ENCODE measurements at places on chromosomes 2 and 18. TPM values are rescaled to one million over a fixed set of nuclear protein-coding genes. Genes with fewer than 3 reads are reported as not detected.

DNA sequence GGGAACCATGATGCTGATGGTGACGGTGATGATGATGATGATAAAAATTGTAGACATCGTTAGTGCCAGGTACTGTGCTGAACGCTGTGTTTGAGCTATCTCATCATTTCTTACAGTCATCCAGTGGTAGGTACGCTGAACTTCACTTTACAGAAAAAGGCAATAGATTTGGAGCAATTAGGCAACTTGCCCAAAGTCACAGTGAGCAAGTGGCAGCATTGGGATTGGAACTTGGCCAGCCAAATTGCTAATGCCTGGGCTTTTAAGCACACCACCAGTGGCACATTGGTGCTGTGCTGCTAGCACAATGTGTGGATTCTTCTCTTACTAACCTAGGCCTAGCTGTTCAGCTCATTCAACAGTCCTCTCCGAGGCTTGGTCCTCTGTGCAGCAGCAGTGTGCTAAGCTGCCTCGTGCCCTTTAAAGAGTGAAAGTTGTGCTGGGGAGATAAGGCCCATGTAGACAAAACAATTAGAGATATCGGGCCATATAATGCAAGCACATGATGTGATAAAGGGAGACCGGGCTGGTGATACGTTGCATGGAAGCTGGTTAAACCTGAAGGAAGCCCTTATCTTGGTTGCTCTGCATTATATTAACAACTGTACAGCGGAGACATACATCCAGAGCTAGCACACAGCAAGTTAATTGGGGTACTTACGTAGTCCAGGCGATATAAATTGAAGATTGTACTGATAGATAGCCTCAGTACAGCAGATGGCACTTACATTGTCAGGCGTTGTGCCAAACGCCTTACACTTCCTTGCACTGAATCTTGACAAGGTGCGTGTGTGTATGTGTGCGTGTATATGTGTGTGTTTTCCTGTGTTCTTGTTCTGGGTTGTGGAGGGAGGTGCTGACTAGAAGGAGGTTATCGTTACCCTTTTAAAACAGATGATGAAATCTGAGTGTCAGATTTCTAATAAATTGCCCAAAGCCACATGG lies 28.4 kb downstream of the HK2 start:
- H3K4me3 ChIP-seq, result no peak overlapping the region
- H3K27ac ChIP-seq, result no peak overlapping the region
- no peaks in the 10 kb centered on the region for H3K27me3 ChIP-seq
- H3K4me1 ChIP-seq, result peaks cover 15% of the 10 kb centered on the region

DNA sequence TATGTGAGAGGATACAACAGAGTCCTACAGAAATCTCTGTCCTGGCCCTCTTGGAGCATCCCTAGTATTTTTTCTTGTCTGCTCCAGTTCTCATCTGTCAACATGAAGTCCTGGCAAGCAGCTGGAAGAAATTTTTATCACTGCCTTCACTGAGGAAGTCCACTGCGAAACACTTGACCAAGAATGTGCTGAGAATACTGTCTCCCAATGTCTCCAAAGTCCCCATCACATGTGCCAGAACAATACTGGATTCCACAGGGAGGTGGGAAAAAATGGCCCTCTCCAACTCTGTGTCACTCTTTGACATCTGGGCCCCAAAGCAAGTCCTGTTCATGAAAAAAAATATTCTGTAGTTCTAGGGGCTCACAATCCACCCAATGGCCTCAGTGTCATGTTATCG lies 32.8 kb upstream of the PGAP1 start:
- H3K27me3 ChIP-seq, result no peaks in the 10 kb centered on the region
- DNase-seq, result no peak
- H3K36me3 ChIP-seq, result no peaks in the 10 kb centered on the region
- no peak overlapping the region for H3K27ac ChIP-seq
- no peak overlapping the region for H3K4me3 ChIP-seq

DNA sequence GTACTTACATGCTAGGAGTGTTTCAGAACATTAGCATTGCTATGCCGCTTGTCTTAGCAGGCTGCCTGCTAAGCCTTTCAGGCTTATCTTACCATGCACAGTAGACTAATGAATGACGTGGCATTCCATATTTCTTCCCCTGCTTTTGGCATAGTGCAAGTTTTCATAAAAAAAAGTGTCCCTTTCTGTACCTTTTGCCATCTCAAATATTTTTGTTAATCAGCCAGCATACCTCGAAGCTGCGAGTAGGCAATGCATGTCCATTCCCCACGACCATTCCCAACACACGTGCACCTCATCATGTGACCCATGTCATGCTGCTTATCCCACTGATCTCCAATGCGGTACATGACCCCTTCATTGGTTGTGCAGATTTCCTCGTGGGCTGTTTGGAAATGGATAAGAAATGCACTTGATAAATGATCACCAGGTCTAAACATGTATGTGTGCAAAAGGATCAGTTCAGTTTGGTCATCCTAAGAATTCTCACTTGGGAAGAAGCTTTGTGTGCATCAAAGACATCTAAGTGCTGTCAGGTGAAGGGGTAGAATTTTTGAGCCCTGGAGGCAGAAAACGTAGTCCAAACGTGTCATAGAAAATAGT lies 13.9 kb downstream of the FN1 start:
- peaks cover 90% of the 10 kb centered on the region for H3K36me3 ChIP-seq
- H3K27ac ChIP-seq, result peak overlapping the region; percentile 68
- peak overlapping the region; percentile 51 for H3K4me3 ChIP-seq
- H3K4me1 ChIP-seq, result peaks cover 62% of the 10 kb centered on the region
- H3K27me3 ChIP-seq, result no peaks in the 10 kb centered on the region

DNA sequence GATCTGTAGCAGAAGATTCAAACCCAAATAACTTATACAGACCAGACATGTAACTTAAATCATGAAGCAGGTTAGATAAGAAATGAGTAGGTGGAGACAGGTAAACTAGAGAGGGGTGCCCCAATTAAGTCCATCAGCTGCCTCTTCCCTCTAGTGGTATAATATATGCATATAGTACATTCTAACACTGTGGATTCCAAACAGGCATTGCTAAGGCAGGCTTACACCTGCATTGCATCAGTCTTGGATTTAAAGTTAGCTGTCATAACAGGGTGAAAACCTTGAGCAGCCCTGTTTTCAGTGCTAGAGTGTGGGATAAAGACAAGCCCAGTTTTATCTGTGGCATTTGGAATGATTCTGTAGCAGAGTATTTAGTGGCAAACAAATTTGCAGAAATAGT lies 63.4 kb downstream of the NYAP2 start:
- H3K4me1 ChIP-seq, result no peaks in the 10 kb centered on the region
- no peaks in the 10 kb centered on the region for H3K36me3 ChIP-seq
- H3K4me3 ChIP-seq, result no peak overlapping the region
- DNase-seq, result no peak

DNA sequence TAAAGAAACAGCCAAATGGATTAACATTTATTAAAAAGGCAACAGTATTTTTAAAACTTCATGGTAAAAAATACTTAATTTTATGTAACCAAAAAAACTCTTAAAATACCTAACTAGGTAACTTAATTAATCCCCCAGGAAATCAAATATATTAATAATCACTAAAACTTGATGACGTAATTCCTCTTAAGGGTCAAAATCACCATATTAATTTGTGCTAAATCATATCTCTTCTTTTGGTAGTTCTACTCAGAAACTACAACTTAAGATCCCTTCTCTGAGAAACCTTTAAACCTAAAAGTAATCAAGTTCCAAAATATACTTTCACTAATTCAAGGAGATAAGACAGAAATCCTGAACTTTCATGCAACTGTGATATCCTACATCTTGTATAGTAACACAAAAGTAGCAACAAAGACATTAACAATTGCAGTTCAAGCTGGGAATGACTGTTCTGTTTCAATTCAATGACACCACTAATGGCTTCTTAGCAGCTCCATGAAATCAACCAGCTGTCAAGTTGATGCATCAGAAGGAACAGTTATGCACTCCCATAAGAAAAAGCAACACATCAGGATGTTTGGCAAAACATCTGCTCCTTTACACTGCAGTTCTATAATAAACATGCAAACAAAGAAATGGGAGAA lies 4.0 kb downstream of the BAZ2B start:
- no peaks in the 10 kb centered on the region for H3K27me3 ChIP-seq
- no peaks in the 10 kb centered on the region for H3K36me3 ChIP-seq
- peaks cover 29% of the 10 kb centered on the region for H3K4me1 ChIP-seq

DNA sequence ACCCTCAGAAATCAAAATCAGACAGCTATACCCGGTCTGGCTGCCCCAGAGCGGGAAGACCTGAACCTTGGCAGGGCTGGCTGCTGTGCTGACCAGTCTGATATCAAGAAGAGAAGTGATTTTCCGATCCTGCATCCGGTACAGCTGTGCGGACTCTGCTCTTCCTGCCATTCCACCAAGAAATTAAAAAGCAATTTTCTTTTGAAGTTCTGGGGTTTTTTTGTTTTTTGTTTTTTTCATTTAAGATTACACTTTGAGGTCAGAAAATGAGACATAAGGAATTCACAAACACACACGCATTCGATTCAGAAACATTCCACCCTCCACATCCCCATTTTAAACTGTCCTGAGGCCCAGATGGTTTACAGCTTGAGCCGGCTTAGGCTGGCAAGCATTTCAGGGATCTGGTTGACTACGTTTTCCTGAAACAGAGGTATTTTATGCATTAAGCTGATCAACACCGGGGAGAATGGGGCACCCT lies 156.5 kb downstream of the COL6A3 start:
- DNase-seq, result peak; percentile 43
- H3K27me3 ChIP-seq, result no peaks in the 10 kb centered on the region
- H3K4me3 ChIP-seq, result no peak overlapping the region
- no peaks in the 10 kb centered on the region for H3K36me3 ChIP-seq

DNA sequence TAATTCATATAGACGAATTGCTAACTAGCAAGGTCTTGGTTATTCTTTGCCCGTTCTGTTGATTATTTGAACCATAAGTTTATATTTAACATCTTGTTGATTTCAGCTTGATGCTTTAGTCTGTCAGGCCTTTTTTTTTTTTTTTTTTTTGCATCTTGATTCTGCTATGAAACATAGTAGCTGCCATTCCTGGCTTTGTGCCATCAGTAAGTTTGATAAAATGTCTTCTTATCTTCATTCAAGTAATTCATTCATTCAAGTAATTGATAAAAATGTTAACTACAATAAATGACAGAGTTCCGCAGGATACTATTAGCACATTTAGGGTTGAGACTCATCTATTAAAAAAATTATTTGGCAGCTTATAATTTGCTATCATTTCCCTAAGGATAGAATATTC lies 134.7 kb downstream of the LYPD6B start:
- H3K4me3 ChIP-seq, result no peak overlapping the region
- no peak overlapping the region for H3K27ac ChIP-seq
- H3K27me3 ChIP-seq, result no peaks in the 10 kb centered on the region
- H3K36me3 ChIP-seq, result no peaks in the 10 kb centered on the region
- no peak for DNase-seq
- H3K4me1 ChIP-seq, result no peaks in the 10 kb centered on the region

- H3K4me3 ChIP-seq, result no peak overlapping the region
- peaks cover 25% of the 10 kb centered on the region for H3K4me1 ChIP-seq
- no peaks in the 10 kb centered on the region for H3K36me3 ChIP-seq
- H3K27me3 ChIP-seq, result no peaks in the 10 kb centered on the region
- H3K27ac ChIP-seq, result no peak overlapping the region
Observed at GRCh38 chr18:67217551-67218166, 298.9 kb downstream of the DSEL start.

DNA sequence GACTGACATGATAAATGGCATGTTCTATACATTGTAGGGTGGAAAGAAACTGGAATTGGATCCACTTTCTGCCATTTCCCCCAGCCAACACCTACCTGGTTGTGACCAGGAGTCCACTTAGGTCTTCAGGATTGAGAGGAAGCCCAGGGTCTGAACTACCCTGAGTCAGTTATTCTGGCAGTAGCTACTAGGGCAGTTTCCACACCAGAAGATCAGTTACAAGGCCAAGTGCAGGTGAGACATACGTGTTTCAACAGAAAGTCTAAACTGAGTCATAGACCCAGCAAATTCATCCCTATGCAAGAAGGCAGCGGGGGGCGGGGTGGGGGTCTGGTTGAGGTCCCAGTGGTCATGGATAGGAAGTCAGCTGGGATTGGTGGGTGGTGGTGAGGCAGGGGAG lies 21.9 kb downstream of the ANTXR1 start:
- H3K27ac ChIP-seq, result no peak overlapping the region
- H3K27me3 ChIP-seq, result no peaks in the 10 kb centered on the region
- DNase-seq, result no peak
- H3K36me3 ChIP-seq, result no peaks in the 10 kb centered on the region
- peaks cover 35% of the 10 kb centered on the region for H3K4me1 ChIP-seq

DNA sequence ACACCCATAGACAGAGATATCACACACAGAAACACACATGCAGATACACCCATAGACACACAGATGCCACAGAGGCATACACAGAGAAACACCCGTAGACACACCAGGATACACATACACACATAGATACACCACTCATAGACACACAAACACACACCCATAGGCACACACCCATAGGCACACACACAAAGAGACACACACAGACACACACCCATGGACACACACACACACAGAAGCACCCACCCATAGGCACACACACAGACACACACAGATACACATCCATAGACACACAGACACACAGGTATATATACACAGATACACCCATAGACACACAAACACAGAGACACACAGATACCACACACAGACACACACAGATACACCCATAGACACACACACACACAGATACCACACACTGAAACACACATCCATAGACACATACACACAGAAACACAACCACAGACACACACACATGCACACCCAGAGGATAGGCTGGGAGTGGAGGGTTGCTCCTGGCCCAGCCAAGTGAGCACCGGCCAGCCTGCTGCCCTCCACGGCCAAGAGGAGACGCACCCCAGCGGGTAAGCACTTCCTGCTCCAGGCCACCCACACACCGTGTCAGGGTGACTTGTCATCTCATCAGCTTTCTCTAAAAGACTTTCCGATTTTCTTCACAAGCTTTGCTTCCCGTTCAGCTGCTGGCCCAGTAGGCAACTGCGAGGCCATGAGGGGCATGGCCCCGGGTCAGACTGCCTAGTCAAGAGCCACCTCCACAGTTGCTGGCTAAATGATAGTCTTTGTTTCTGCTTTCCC lies 14.1 kb upstream of the CNNM3 start:
- H3K4me3 ChIP-seq, result no peak overlapping the region
- no peak for DNase-seq
- no peaks in the 10 kb centered on the region for H3K27me3 ChIP-seq

- no peaks in the 10 kb centered on the region for H3K4me1 ChIP-seq
- no peak for DNase-seq
- no peaks in the 10 kb centered on the region for H3K27me3 ChIP-seq
- H3K27ac ChIP-seq, result no peak overlapping the region
- no peak overlapping the region for H3K4me3 ChIP-seq
- no peaks in the 10 kb centered on the region for H3K36me3 ChIP-seq
Observed at GRCh38 chr18:47526147-47526546, 274.7 kb upstream of the SKOR2 start.

GRCh38 chr2:209334188-209335017 lies 89.4 kb upstream of the MAP2 start:
- H3K4me1 ChIP-seq, result no peaks in the 10 kb centered on the region
- no peak overlapping the region for H3K27ac ChIP-seq
- peaks cover 4% of the 10 kb centered on the region for H3K27me3 ChIP-seq
- H3K4me3 ChIP-seq, result no peak overlapping the region

GRCh38 chr2:140122001-140122400 lies 1341.8 kb upstream of the NXPH2 start:
- DNase-seq, result no peak
- H3K36me3 ChIP-seq, result no peaks in the 10 kb centered on the region
- no peaks in the 10 kb centered on the region for H3K4me1 ChIP-seq
- no peaks in the 10 kb centered on the region for H3K27me3 ChIP-seq

The RIT2 gene
- not detected for total RNA-seq

The LIMS4 gene
- total RNA-seq, result 1.0 TPM

The CYP26B1 gene
- total RNA-seq, result 0.32 TPM

The RNPEPL1 gene
- total RNA-seq, result 20.2 TPM

The MOGAT1 gene
- not detected for total RNA-seq

The MOCOS gene
- total RNA-seq, result 26.2 TPM

The PTRHD1 gene
- 13.3 TPM for total RNA-seq

The PSMA8 gene
- not detected for total RNA-seq

The SULT1C2 gene
- not detected for total RNA-seq
